Epithelial cell of prostate (primary cell): ENCODE measurements at places on chromosomes 2 and 18.

GRCh38 chr2:238846628-238847418 lies 1.1 kb upstream of the TWIST2 start:
- no peak for DNase-seq

- DNase-seq = no peak
Measured at GRCh38 chr2:26647981-26648380, 6.8 kb upstream of the CIB4 start.

DNA sequence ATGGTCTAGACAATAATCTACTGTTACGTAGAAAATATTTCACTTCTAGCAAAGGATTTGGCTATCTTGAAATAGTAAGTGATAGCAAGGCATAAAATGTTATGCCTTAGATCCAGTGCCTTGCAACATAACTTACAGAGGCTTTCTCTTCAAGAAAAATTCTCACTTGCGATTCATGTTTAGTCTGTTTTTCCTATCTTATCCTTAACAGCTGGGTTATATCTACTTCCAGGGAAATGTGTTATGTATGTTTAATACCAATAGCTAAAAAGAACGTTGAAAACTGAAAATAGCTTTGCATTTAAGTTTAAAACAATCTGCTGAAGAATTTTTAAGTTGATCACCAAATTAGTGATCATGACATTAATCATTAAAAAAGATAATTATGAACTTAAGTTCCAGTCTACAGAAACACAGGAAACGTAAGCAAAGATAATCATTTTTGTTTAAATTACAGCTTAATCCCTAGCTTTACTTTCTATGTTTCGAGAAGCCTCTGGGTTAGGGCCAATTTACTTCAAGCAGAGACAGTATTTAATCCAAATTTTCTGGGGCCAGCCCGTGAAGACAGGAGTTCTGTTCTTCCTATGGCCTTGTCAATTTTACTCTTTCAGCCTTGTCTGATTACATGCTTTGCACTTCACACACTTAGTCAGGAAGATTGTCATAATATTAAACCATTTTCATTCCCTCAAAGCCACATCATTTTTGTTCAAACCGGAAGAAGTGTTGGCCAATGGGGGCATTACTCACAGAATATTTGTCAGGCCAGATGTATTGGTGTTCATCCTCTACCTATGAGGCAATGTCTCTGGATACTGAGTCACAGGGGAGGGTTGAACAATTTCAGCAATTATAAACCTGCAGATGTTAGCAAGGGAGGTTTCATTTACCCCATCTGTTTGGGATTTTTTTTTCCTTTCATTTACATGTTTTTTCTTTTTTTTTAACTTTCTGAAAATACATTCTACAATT lies 1132.9 kb upstream of the ZEB2 start:
- DNase-seq = peak; percentile 85

DNA sequence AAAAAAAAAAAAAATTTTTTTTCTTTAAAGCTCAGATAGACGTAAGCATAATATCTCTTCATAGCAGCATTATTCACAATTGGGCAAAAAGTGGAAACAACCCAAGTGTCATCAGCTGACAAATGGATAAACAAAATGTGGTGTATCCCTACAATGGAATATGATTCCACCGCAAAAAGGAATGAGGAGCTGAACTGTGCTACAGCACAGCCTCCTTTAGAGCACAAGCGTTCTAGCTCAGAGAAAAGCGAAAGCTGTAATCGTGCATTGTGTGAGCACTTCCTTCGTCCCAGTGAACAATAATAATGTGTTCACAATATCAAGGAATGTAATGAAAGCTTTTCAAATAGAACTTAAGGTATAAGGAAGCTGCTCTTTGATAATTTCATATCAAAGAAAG lies 11.7 kb upstream of the CHMP1B start:
- no peak for DNase-seq

- DNase-seq = no peak
Measured at GRCh38 chr2:236671896-236672562, 102.4 kb downstream of the ACKR3 start.

DNA sequence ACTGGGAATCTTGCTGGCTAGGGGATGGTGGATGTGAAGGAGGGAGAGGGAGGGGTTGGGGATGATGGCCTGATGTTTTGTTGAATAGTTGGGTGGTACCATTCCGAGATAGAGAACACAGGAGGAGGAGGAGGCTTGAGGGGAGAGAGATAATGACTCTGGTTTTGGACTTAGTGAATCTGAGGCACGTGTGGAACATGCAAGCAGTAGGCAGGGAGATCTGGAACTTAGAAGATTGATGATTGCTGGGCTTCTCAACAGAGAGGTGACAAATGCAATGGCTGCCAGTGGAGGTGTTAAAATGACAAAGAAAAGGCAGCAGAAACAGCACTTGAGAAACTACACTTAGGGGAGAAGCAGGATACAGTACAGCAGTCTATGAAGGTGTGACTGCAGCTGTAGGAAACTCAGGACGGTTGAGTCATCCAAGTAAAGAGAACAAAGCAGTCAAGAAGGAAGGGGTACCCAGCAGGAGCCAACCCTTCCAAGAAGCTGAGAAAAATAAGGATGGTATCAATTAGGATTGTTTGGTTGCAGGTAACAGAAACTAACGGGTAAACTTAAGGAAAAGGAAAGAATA lies 221.4 kb upstream of the FBXO11 start:
- DNase-seq = no peak

DNA sequence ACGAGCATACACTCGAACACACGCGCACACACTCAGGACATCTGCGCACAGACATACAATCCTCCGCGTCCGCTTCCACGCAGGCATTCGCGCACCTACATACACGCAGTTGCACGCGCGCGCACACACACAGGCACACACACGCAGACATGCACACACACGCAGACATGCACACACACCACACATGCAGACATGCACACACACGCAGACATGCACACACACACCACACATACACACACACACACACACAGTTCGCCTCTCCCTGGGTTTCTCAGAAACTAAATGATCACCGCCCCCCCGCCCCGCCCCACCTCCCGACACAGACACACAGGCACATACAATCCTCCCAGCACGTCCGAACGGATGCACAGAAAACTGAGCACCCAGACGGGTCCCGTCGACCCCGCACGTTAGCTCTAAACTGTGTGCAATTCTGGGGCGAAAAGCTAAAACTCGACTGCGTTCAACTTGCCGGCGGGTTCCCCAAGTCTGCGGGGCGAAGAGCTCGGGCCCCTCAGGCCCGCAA lies 1.0 kb downstream of the EPHA4 start:
- no peak for DNase-seq

DNA sequence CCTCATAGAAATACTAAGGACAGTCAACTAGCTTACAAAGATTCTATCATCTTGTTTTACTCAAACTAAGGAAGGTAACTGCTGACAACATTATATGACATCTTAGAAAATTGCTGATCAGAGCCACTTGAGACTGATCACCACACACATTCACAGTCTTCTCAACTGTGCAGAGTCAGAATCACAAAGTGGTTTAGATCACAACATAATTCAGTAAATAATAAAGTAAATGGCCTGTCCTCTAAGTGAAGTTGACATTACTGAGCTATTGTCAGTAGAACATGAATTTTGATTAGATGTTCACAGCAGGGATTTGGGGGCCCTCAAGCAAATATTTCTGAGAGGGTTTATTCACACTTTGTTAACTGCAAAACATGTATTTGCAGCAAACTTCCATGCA lies 28.5 kb downstream of the NOL4 start:
- DNase-seq = no peak

DNA sequence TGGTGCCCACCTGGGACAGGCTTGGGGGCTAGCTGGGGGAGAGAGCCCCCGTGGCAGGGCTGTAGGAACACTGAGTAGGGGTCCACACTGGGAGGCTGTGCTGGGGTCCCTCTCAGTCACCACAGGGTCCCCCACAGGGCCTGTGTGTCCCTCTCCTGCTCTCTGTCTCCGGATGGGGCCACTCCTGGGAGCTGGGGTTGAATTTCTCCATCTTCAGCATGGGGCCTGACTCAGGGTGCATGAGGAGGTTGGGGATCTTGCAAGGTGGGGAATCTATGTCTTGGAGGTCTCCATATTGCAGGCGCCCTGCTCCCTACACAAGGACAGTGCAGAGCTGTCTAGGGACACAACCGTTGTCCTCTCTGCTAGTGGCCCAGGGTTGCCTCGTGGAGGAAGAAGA lies 78.7 kb upstream of the HDAC4 start:
- DNase-seq = no peak

DNA sequence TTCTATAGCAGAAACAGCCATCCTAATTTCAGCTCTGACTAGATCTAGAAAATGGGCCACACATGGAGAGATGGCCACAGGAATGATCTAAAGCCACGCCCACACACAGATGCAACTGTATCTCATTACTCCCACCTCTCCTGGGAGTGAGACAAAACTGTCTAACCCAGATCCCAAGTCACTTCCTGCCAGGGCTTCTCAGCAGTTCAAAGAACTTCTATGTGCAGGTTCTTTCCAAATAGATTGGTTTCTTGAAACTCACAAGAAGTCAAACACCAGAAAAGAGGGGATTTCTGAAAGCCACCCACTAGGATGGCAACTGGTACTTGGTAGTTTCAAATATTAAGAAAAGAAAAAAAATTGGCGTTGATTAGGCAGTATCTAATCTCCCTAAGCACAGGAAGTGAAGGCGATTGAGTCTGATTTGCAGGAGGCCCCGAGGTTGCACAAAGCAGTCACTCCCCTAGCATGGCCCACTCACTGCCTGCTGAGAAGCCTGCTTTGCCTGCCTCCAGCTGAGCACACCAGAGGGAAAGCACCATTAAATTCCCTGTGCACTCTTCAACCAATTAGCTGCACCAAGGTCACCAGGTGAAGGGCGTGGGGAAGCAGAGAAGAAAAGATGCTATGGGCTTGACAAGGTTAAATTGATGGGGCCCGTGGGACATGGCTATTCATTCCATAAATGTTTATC lies 51.1 kb downstream of the PAPOLG start:
- DNase-seq = no peak

DNA sequence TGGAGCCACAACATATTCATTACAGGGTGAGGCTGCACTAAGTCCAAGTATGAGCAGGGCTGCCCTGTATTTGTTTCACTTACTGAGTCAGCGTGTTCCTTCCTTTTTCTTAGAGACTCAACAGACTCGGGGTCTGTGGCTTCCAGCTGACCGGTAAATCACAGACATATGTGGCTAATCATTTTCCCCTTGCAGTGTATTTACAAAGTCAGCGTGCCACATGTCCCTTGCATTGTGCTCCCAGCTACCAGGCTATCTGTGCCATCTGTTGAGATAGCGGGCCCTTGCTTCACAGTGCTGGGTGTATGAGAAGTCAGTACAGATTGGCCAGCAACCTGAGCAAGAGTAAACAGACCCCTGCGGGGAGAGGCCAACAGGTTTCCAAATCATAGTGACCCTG lies 254.3 kb downstream of the LRRTM1 start:
- DNase-seq = no peak

DNA sequence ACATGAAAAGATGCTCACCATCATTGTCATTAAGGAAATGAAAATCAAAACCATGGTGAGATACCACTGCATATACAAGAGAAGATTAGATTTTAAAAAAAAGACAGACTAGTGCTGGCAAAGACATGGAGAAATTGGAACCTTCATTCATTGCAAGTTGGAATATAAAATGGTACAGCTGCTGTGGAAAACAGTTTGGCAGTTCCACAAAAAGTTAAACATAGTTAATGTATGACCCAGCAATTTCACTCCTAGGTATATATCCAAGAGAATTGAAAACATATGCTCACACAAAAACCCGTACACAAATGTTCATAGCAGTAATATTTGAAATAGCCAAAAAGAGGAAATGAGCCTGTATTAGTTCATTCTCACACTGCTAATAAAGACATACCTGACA lies 33.7 kb upstream of the MBOAT2 start:
- no peak for DNase-seq

DNA sequence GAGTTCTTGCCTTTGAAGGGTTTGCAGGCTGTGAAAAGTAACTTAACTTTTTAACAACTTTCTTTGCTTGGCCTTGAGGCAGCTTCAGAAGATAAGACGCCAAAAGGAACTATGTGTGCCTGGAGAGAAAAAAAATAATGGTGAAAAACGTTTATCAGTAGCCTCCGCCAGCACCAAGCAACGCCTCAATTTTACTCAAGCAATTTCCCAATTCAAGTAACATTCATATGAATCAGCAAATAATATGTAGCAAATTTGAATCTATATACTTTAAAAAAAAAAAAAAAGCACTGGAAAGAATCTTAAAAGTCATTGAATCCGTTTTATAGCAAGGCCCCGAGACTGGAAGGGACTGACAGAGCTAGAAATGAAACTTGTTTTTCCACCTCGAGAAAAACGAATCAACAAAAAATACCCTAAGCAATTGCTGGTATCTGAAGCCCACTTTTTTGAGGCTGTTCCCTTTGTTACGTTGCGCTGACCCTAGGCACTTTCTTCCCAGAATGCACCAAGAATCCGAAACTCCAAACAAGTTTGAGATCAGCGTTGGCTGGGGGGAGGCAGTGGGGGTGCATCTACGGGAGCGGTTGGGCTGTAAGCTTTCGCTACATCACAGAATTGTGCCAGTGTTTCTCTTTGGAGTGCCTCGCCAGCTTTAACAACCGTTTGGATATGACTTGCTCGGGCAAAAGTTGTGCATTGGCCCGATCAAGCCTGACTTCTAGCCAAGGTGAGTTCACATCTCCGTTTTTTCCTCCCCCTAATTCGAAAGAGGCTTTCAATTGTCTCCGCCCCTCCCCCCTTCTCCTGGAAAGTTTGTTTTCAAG lies 2.7 kb upstream of the TGIF1 start:
- no peak for DNase-seq

- DNase-seq = no peak
Measured at GRCh38 chr18:48713309-48713708, 174.5 kb downstream of the CTIF start.

- no peak for DNase-seq
Measured at GRCh38 chr18:49041435-49042245, 90.9 kb upstream of the SMAD7 start.

DNA sequence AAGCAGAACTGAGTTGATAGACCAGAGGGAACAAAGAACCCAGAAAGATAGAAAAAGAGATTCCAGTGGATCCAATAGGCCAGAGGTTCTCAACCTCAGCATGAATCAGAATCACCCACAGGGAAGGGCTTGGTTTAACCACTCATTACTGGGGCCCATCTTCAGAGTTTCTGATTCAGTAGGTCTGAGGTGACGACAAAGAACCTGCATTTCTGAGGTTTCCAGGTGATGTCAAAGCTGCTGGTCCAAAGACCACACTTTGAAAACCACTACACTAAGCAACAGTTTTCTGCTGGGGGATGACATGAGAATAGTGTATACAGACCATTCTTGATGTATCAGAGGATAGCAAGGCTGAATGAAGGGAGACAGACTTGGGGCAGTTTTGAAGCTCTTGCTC lies 296.9 kb upstream of the STON1 start:
- DNase-seq = peak; percentile 59

DNA sequence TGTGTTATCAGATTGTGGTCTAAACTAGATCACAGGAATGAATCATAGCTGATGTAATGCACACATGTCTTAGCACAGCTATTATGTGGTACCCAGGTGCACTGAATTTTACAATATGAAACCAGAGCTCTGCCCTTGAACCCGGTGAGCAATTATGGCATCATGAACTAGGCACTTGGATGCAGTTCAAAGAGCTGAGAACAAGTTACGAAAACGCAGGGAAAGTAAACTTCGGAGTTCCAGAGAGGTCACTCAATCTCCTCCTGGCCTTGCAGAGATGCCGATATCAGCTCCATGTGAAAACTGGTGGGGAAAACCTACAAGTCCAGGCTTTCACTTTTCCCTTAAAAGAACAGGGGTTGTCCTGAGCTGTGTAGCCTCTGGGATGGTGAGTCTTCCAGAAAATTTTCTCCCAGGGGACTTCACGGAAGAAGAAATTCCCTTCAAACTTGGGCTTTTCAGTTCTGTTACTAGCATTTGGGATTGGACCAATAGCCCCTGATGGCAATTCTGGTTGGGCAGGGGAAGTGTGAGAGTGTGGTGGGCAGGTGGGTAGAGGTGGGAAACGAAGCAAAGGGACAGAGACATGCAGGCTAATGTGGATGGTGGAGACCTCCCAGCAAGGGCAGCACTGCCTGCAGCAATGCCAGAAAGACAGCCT lies 71.1 kb upstream of the SH3BP4 start:
- DNase-seq = peak; percentile 83
